ENCODE measurements at places on chromosomes 12 and 14. TPM values are rescaled to one million over a fixed set of nuclear protein-coding genes. Genes with fewer than 3 reads are reported as not detected.
A peak's percentile ranks its signal among the peaks of the same experiment; 100 is the strongest.

DNA sequence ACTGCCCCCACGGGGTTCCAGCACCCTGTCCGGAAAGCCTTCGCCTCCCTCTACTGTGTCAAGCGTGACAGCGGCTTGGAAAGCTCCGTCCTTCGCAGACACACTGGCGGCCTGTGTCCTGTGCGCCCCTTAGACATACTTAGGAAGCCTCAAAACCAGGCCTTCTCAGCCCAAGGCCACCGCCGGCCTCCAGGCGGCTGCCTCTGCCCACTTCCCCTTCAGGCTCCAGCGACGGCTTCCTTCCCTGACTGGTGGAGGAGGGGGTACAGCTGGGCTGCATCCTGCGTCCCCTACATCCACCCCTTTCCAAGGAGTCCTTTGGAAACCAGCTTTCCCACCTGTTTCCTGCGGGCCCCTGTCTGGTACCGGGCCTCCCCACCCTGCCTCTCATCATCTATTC is 2.5 kb upstream of the CACNA2D4 start:
- DNase-seq: peak; percentile 79

DNA sequence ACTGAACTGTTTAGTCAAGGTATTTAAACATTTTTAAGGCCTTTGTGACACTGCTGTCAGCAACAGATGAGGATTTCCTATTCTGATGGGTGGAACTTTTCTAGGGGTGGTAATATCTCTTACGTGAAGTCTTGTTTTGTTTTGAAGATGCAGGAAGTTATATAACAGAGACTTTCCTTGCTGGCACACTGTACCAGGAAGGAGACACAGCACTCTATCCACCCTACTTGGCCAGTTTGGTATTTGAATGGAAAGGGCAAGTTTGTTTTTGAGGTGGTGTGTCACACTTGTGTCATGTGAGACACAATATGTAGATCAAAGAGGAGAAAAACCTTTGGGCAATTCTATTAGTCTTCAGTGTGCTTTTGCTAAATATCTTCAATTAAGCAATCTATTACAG is 51.6 kb upstream of the SRP54 start:
- DNase-seq: no peak

- DNase-seq: no peak
These were observed 91.6 kb upstream of the SYT10 start for GRCh38 chr12:33531261-33531660.

GRCh38 chr14:29102996-29103395 is 336.4 kb downstream of the FOXG1 start:
- no peak for DNase-seq

DNA sequence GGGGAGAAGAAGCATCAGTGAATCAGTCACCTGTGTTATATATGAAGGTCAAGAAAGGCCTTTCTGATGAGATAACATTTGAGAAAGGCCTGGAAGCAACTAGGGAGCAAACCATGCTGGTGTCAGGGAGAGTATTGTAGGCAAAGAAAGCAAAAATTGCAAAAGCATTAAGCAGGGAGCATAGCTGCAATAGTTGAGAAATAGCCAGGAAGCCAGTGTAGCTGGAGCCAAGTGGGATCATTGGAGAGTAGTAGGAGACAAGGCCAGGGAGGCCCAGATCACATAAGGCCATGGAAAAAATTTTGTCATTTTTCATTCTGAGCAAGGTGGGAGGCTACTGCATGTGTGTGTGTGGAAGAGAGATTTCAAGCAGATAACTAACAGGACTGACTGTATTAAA is 18.8 kb upstream of the MAGOHB start:
- no peak for DNase-seq

GRCh38 chr12:49961111-49961922 is at the start of gene AQP5:
TSS of gene AQP5 (plus strand) at chr12:49961872. CDS start at chr12:49962018, 146 bp downstream.
- peak; percentile 73 for DNase-seq

The TNS2 gene
- 121 TPM for total RNA-seq

The SIVA1 gene
- total RNA-seq: 85.1 TPM

The MMP14 gene
- 64.1 TPM for total RNA-seq

Data from right cardiac atrium (tissue), 5 donors.